Fibroblast of lung (primary cell): ENCODE measurements at places on chromosomes 5 and 9. TPM values are rescaled to one million over a fixed set of nuclear protein-coding genes. Genes with fewer than 3 reads are reported as not detected.
A peak's percentile ranks its signal among the peaks of the same experiment; 100 is the strongest.

DNA sequence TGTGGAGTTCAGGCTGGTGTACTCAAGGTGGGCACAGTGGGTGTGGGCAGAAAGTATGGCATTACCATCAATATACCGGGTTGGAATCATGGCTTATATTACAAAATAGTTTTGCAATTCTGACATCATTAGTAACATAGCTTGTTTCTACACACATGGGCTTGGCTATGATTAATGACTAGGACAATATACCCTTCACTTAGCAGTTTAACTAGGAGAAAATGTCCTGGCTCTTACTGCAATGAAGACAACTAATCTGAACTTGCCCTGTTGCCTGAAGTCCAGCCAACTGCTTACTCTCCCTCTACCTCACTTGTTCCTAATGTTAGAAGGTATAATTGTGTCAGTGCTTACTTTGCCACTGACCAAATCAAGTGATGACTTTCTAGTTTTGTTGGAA, 612.5 kb downstream of the EFNA5 start:
- DNase-seq = peak; percentile 4

GRCh38 chr5:1297243-1297642, 2.4 kb upstream of the TERT start:
- no peak for DNase-seq

- no peak for DNase-seq
Measured at GRCh38 chr5:147092044-147092443, 142.8 kb upstream of the STK32A start.

- DNase-seq = no peak
Measured at GRCh38 chr9:7752481-7752880, 47.1 kb downstream of the DMAC1 start.

GRCh38 chr9:89029788-89030187, 38.5 kb downstream of the S1PR3 start:
- no peak for DNase-seq

- peak; percentile 18 for DNase-seq
Measured at GRCh38 chr9:37036776-37037502, 2.9 kb upstream of the PAX5 start.

DNA sequence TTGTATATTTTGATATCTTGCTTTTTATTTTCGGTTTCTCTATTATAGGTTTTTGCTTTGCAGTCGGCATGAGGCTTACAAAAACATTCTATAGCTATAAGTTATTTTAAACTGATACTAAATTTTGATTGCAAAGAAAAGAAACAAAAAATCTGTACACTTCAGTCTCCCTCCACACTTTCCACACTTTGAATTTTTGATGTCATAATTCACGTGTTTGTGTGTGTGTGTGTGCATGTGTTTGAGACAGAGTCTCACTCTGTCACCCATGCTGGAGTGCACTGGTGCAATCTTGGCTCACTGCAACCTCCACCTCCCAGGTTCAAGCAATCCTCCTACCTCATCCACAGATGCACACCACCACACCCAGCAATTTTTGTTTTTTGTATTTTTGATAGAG, 124.9 kb downstream of the MRPS30 start:
- no peak for DNase-seq

GRCh38 chr9:101326035-101326434, 58.8 kb downstream of the BAAT start:
- no peak for DNase-seq

DNA sequence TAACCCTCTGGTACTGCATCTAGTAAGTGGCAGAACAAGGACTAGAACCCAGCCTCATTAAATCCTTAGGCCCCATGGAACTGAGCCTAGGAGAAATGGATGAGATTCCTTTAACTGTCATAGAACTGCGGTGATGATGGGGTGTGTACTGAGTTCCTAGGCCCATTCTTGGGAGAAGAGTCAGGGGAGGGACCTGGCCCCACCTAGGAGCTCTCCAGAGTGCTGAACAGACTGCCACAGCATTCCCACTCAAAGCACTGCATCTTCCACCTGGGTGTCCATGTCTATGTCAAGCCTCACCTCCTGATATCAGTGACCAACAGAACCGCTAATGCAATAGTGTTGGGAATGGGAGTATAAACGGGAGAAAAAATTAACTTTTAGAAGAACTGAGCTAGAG, 36.6 kb downstream of the TTLL11 start:
- DNase-seq = no peak

DNA sequence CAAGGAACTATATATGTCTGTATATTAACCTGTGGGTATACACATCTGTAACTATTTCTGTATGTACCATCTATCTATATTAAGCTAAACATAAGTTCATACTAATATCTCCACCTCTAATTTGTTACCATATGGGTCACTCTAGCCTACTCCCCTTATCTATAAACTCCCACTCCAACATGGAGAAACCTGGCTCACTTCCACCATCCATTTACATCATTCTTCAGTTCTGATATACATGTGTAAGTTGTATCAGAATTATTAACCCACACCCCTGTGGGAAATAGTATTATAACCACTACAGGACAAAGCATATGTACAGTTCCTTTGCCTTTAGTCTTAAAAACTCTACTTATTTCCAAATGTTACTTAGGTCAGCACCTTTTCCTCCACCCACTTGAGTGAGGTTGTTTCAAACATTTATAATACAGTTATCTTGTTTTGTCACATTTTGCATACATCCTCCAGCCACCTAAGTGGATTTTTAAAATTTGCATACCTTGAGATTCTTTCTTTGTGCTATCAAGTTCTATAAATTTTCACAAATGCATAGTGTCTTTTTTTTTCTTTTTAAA, 10.6 kb downstream of the NDFIP1 start:
- no peak for DNase-seq

DNA sequence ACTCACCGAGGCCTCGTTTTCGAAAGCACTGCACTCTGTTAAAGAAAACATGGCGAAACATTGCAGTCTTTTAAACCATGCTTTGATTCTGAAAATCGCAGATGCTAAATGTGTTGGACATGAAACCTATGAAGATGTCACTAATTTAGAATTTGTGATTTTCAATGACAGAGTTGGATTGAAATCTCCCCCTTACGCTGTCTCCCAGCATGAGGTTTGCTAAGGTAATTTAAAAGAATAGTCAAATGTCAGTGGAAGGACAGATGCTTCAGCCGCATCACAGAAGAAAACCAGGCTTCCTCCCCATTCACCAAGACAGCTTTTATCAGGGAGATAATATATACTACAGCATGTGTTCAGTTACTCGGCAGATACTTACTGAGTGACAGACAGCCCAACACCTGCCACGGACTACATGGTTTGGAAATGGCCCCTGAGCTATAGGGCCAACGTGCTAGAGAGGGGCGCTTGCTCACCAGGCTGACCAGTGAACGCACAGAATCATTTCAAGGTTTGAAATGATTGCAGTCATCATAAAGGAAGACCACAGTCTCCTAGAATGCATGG, 136.9 kb downstream of the ADAMTS16 start:
- DNase-seq = no peak

GRCh38 chr5:101045689-101046088, 142.6 kb upstream of the ST8SIA4 start:
- peak; percentile 43 for DNase-seq

- peak; percentile 74 for DNase-seq
Measured at GRCh38 chr5:103785569-103785968, 223.0 kb upstream of the NUDT12 start.

DNA sequence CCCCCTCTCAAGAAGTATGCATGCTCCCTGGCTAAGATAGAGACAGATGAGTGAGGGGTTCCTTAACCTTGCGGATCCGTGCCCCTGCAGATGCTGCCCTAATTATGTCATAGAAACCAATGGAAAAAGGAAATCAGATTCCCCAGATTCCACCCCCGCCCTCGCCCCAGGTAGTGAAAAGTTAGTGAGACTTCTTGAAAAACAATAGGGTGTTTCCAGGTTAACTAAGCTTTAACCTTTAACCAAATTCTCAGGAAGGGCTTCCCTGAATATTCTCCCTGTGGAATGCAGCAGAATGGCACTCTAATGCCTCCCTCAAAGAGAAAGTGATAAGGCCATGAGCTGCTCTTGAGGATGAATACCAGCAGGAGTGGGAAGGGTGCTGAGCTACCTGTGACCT, 116.0 kb upstream of the RANBP3L start:
- no peak for DNase-seq

DNA sequence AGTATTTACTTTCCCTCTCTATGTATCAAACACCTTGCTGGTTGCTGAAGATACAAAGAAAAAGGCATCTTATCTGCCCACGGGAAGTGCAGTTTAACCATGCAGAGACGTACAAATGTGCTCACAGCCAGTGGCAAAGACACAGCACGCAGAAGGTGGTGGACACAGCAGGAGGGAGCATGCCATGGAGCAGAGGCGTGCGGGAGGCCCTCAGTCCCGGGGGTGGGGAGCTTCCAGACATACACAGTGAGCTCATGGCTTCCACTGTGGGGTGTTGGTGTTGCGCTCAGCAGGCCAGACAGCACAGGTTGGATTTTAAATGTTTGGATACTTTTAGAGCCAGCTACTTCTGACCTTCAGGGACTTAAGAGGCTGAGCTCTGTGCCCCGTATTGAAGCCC, 8.8 kb upstream of the BARX1 start:
- DNase-seq = no peak

GRCh38 chr5:108700930-108701329, 46.8 kb upstream of the FER start:
- DNase-seq = no peak

DNA sequence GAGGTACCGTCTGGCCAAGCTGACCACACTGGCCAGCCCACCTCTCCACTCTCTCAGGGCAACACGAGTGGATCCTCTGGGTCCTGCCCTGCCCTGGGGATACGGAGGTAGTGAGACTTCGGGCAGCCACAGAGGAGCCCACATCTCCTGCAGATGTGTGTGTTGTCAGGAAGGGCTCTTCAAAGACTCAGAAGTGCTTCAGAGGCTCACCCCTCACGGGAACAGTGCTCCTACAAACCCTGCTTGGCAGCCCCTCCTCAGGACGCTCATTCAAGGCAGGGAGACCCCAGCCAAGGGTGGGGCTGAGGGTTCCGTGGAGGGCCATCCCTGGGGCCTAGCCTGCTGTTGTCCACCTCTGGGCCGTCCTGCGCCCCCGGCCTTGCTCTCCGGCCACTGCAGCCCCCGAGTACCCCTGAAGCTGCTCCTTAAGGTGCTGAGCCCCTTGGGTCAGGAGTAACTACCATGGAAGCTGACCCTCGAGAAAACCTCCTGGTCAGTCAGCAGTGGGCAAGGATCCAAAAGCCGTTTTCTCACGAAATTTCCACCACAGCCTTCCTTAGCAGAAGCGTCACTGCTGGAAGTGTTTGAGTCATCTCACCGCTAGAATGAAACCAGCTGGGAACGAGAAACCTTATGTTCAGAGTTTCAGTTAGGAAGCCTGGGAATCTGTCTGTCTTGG, 23.2 kb upstream of the LRRC14B start:
- peak; percentile 97 for DNase-seq

DNA sequence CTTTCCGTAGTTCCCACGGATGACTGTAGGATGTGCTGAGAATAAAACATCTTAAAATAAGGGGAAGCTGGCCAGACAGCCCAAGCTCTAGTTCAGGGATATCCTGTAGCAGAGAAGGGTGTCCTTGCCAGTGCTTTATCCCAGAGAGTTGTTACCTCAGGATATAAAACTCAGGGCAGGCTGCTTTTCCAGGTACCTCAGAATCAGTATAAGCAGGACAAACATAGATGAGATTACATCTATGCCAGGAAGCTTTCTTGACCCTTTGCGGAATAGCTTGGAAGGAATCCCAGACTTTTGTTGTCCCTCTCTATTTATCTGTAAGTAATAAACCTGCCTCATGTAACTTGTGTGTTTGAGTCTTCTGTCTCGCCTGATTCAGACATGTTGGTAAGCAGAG, 565.7 kb downstream of the PRDM9 start:
- DNase-seq = no peak

- no peak for DNase-seq
Measured at GRCh38 chr9:23823986-23824829, 1.8 kb downstream of the ELAVL2 start.

DNA sequence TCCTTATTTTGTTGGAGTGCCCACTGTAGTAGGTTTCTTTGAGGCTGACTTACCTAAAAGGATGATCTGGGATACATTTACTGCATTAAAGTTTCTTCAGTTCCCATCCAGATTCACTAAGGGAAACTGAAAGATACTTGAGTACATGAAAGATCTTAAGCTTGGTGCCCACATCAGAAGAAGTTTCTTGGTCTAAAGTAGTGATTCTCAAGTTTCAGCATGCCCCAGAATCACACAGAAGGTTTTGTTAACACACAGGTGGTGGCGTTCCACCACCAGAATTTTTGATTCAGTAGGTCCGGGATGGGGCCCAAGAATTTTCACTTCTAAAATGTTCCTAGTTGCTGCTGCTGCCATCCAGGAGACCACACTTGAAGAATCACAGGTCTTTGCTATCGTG, 171.0 kb downstream of the ZNF462 start:
- no peak for DNase-seq

DNA sequence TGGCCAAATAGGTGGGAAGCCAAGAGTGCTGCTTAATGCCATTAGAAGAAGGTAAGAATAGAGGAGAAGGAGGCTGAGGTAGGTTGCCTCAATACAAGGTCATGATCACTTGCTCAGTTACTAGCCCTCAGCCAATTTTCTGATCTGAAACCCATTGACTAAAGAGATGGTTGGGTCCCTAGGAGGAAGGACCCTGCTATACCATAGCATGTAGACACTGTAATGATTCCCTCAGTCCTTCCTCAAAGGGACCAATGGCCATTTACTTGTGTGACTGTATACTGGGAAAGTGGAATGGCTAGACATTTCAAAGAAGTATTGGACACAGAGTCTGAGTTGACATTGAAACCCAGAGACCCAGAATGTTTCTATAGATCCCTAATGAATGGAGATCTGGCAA, 108.5 kb upstream of the MAP1B start:
- DNase-seq = no peak

GRCh38 chr5:130331332-130331731, 427.1 kb downstream of the CHSY3 start:
- no peak for DNase-seq

DNA sequence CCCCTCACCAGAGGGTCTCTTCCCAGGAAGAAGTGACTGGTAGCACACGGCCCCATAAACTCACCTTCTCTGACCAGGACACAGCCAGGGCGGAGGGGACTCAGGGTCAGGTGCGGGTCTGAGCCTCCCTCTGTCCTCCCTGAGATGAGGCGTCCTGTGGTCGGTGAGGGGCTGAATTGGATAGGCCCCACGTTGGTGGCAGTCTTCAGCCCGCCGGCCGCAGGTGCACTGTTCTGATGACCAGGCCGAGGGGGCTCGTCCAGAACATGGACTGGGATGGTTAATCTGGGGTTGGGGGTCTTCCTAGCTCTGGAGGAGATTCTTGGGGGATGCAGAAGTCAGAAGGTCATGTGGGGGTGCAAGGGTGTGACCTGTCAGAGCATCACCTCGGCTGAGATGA, 102.2 kb upstream of the PPP1R26 start:
- DNase-seq = no peak

- DNase-seq = no peak
Measured at GRCh38 chr9:121604242-121604641, 47.2 kb upstream of the DAB2IP start.

GRCh38 chr9:78239506-78239905, 3.6 kb downstream of the CEP78 start:
- no peak for DNase-seq

The C7 gene
- under 0.01 and 11.6 TPM in 2 replicates for total RNA-seq

The PAPPA gene
- 33.4 and 45.7 TPM in 2 replicates for total RNA-seq

The RASGRF2 gene
- 12.1 and 19.5 TPM in 2 replicates for total RNA-seq

The TRIO gene
- 139 and 281 TPM in 2 replicates for total RNA-seq

The CFAP157 gene
- total RNA-seq = under 0.01 TPM in 2 replicates
